ENCODE measurements at places on chromosomes 3 and 15. TPM values are rescaled to one million over a fixed set of nuclear protein-coding genes. Genes with fewer than 3 reads are reported as not detected.

DNA sequence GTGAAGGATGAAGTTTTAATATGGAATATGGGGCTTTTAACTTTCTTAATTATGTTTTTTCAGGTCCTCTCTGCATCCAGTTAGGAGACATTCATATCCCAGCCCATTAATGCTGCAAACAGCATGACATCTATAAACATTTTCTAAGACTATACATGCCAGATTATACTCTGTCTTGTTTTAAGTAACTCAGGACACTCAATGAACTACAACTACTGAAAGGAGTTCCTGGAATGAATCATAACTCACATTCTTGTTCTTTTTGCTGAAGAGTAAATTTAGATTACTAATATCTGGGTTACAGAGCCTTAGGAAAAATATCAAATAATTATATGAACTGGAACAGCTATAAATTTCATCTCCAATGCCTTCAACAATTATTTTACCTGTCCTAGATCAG, 167.4 kb downstream of the STAG1 start:
- no peak for DNase-seq

DNA sequence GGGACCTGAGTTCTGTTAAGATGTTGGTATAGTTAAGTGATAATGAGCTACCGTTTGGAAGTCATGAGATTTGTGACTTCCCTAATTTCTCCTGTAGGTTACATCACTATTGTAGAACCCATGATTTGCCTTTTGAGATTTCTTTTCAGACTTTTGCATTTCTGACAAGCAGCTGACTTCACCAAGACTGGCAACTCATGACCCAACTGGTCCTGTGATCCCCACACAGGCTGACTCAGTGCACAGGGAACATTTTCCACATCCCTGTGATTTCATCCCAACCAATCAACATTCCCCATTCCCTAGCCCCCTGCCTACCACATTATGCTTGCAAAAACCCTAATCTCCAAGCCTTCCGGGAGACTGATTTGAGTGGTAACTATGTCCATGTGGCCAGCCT, 242.1 kb upstream of the PDZRN3 start:
- DNase-seq, result no peak

GRCh38 chr3:113094337-113095221, 103.8 kb downstream of the GTPBP8 start:
- DNase-seq, result no peak

DNA sequence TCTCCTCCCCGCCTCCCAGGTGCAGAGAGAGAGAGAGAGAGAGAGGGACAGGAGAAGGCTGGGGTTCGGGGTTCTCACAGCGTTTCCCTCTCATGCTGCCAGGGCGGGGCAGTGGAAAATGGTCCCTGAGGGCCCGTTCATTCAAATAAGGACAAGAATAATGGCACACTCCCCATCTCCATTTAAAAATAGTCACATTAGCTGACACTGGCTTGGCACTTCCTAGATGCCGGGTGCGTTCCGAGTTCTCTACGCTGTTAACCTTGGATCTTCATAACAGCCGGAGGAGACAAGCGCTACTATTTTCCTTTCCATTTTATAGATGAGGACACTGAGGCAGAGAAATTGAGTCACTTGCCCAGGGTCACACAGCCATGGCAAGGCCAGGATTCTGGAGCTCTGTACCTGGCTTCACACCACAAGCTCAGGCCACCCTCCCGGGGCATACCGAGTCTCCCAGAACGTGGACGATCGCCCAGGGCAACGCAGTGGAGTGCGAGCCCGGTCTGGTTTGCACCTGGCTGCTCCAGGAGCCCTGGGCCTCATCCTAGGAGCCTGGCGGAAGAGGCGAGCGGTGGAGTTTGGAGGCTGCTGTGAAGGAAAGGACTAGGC, 608 bp upstream of the SLC6A6 start:
- no peak for DNase-seq

DNA sequence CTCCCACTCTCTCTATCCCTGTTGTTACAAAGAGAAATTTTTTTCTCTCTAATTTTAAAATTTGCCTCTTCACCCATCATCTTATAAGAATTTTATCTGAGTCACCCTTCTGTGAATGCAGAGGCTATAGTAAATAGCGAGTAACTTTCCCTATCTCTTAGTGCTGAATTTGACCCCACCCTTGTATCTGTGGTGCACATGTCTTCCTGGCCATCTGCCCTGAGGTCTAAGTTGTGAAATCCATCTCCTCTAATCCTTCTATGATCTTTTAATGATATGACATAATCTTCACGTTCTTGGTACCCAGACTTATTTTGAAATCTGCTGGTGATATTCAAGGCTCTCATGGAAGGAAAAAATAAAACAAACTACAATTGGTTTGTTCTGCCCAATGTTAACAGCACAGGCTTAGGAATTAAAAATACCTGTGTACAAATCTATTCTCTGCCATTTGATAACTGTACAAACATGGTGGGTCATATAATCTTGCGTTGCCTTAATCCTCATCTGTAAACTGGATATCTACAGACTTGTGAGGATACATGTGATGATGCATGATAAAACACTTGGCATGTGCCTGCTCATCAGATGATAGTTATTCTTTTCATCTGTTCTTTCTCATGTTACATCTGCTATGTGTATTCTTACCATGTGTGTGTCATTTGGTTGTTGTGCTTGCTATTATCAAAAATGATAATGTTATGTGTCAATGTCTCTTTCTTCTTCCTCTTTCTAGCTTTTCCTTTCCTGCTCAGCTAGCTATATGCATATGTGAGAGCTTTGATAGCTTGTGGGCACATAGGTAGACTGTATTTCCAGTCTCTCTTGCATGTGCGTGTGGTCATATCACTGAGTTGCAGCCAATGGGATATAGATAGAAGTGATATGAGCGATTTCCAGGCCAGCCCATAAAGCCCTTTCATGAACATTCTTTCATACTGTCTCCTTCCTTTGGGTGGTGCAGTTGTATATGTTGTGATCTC, 13.7 kb upstream of the CCR3 start:
- no peak for DNase-seq

- no peak for DNase-seq
Observed at GRCh38 chr3:157573780-157574378, 70.7 kb upstream of the VEPH1 start.

DNA sequence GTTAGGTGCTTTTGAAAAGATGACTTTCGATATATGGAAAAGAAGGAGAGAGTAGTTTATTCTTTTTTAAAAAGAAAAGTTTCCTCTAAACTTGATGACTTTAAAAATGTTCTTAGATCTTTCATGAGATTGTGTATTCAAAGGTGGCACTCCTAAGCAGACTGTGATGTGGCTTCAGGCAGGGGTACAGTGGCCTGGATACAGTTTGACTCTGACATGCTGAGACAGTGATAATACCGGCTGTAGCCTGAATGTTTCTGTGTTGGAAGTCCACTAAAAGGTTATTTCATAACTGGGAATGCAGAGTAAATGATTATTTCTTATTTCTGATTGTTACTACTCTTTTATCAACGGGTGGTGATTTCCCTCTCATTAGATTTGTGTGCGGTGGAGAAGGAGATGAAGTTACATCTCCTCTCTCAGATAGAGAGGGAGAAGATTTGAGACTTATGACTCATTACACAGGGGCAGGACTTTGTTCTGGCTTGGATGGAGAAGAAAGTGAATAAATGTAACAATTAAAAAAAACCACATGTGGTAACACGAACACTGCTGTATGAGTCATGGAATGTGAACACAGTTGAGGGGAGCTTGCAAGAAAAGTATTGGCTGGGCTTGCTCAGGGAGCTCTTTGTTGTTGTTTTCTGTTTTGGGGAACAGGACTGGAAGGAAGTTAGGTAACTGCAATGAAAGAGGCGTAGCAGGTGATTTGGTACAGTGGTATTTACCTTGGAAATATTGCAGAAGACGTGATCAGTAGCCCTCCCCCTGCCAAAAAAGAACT, 21.6 kb downstream of the SPTSSB start:
- no peak for DNase-seq

DNA sequence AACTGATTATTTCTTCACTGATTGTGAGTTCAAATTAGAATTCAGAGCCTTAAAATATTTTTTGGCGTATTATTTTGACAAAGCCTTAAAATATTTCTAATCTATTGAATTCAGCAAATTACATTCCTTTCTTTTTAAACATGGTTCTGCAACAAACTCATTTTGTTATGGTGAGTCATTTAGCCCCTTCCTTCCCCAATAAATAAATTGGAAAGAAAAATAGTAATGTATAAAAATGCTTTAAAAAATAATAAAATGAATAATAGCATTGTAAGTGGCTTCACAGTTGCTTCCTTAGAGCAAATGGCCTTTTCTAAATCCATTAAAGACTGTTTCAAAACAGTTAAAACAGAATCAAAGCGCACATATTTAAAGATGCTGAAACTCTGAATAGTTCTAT, 12.1 kb downstream of the CSNK1G1 start:
- no peak for DNase-seq

- DNase-seq, result no peak
Observed at GRCh38 chr3:48241796-48242455, 1.0 kb downstream of the ZNF589 start.

The CCR8 gene
- not detected for polyA plus RNA-seq

Measured in renal cortex interstitium (tissue), 15 donors.